ENCODE measurements at places on chromosomes 11 and 22.
A peak's percentile ranks its signal among the peaks of the same experiment; 100 is the strongest.

- DNase-seq, result no peak
Observed at GRCh38 chr11:45817191-45817590, 12.2 kb downstream of the SLC35C1 start.

DNA sequence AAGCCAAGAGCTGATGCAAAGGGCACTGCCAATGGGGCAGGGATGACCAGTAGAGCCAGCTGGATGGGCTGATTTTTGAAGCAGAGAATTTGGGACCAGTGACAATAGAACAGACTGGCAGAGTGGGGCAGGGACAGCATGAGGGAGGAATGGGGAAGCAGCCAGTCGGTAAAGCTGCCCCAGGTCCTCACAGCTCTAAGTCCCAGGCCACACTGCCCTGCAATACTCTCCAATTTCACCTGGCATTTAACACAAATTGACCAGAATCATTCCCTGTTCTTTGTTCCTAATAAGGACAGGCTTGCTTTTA, 186.9 kb downstream of the CTTN start:
- DNase-seq, result no peak

DNA sequence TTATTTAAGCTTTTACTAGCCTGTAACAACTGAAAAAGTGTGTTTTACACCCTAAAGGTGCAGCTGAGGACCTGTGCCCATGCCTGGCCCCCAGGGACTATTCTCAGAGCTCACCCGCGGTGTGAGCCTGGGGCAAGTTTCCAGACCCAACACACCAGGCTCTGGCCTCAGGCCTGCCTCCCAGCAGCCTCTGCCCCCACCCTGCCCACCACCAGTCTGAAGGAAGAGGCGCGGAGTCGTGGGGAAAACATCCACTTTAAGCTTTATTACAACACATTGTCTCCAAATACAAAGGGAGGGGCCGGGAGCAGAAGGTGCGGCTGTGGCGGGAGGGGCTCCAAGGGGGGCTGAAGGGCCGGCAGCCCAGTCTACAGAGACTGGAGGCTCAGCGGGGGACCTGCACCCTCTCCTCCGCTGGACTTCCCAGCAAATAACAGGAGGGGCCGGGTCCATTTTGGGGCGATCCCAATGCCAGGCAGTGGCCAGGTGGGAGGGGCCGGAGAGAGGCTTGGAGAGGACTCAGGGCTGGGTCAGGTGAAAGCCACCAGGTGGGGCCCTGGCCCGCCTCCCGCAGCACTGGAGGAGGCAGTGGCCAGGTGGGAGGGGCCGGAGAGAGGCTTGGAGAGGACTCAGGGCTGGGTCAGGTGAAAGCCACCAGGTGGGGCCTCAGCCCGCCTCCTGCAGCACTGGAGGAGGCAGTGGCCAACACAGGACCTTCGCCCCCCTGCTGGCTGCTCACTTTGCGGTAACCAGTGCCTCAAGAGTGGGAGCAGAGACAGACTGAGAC, 18.1 kb downstream of the DUSP8 start:
- no peak for DNase-seq

- peak; percentile 80 for DNase-seq
Observed at GRCh38 chr22:28600546-28601143, 79.0 kb downstream of the TTC28 start.

DNA sequence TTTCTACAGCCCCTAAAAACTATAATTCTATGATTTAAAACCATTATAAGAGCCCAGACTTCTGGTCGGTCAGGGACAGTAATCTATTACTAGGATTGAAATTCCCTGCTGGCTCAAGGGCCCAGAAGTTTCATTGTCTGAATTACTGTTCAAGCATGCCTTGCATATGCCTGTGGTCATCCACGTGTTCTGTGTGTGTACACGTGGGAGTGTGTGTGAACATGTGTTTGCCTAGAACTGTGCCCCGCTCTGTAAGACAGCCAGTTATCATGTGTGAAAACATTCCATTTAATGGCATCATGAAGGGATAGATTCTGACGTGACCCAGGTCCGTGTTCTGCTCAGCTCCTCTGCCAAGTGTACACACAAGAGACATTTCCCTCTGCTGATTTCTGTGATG, 189.3 kb upstream of the NECTIN1 start:
- DNase-seq, result no peak

- DNase-seq, result peak; percentile 38
Observed at GRCh38 chr11:57167125-57167846, 14.5 kb upstream of the LRRC55 start.

DNA sequence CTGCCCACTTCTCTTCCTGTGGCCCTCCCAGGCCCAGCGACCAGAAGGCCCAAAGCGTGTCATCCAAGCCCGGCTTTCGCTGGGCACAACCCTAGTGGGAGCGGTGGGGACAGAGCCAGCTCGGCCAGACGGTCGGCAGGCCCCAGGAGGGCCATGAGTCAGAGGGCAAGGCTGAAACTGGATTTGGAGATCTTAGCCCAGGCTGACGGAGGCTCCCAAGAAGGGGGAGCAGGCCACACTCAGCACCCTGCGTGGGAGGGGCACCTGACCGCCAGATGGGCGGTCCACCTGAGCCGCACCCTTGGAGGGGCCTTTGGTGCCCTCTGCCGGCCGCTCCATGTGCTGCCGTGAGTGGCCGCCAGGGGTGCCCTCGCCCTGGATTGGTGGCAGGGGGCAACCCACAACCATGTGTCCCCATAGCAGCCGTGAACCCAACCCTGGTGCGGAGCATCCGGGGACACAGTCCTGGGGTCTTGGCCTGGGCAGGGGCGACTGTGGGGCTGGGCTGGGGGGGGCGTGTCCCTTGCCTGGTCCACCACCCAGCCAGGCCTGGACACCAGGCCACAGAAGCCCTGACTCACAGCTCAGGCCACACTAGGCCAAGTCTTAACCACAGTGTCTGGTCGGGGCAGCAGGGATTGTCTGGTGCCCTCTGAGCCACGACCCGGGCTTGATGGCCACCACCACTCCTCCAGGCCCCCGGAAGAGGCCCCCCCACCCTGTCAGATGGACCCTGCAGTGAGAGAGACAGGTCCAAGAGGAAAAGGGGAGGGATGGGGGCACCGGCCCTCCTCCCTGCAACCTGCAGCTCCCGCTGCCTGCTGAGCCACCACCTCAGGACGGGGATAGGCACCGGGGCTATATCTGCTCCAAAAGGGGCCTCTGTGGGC, 19.2 kb upstream of the TALDO1 start:
- DNase-seq, result peak; percentile 74

GRCh38 chr11:89181111-89181510, 3.4 kb downstream of the TYR start:
- DNase-seq, result no peak

- peak; percentile 76 for DNase-seq
Observed at GRCh38 chr11:118956094-118956846, at the start of gene UPK2. Gene UPK2, plus strand, starts transcription at chr11:118956298. Its CDS starts 53 bp downstream, at chr11:118956351.

- DNase-seq, result no peak
Observed at GRCh38 chr11:64793271-64794160, 9.5 kb downstream of the MAP4K2 start.

- no peak for DNase-seq
Observed at GRCh38 chr11:32447252-32447651, 11.9 kb upstream of the WT1 start.

DNA sequence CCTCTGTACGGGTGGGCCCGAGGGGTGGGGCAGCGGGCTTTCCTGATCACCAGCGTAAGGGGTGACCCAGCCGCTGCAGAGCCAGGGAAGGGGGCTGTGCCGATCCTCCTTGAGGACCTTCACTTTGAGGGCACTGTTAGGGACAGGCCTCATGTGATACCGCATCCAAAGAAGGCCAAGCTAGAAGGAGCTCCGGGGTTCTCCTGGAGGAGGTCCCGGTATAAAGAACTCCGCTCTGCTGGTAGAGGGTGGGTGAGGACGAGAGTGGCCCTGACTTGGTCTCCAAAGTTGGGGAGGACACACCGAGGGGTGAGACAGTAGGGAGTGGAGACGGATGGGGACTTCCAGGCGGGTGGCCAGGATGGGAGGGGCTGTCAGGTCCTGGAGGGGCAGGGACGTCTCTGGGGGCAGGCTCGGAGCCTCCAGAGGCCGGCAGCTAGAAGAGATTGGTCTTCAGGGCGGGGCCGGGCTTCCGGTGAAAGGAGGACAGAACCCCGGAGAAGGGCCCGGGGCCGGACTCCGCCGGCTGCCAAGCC, 4.6 kb downstream of the PHOX2A start:
- no peak for DNase-seq

- DNase-seq, result peak; percentile 61
Observed at GRCh38 chr11:59755701-59756557, 753 bp downstream of the STX3 start.

- DNase-seq, result no peak
Observed at GRCh38 chr22:43275545-43276317, 67.4 kb downstream of the SCUBE1 start.

- no peak for DNase-seq
Observed at GRCh38 chr11:65553301-65554001, 4.7 kb downstream of the LTBP3 start.

DNA sequence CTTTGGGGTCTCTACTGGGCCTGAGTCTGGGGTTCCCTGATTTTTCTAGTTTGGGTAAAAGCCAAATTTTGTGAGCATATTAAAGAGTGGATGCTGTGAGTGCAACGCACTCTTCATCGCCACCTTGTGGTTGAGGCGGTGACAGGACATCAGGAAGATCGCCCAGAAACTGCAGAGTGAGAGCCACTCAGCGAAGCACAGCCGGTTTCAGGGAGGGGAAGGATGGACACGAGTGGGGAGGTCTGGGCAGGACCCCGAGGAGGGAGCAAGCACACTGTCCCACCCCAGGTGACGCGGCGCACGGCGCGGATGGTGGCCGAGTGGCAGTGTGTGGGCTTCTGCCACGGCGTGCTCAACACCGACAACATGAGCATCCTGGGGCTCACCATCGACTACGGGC, 9.1 kb downstream of the SELENOO start:
- peak; percentile 56 for DNase-seq

DNA sequence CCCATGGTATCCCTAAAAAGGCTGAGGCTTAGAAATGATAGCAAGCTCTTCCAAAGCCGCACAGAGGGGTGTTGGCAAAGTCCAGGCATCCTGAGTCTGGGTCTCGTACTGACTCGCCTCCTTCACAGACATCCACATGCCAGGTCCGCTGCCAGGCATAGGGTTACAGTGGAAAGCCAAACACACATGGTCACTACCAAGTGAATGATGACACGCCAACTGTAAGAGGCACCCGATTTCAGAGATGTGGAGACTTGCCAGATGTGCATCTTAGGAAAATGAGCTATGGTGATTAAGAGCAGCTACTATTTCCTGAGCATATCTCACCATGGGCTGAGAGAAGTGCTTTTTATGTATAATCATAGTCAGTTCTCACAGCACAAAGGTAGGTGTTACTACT, 314.9 kb downstream of the MIAT start:
- DNase-seq, result no peak

- no peak for DNase-seq
Observed at GRCh38 chr11:79393362-79394043, 47.3 kb downstream of the TENM4 start.

DNA sequence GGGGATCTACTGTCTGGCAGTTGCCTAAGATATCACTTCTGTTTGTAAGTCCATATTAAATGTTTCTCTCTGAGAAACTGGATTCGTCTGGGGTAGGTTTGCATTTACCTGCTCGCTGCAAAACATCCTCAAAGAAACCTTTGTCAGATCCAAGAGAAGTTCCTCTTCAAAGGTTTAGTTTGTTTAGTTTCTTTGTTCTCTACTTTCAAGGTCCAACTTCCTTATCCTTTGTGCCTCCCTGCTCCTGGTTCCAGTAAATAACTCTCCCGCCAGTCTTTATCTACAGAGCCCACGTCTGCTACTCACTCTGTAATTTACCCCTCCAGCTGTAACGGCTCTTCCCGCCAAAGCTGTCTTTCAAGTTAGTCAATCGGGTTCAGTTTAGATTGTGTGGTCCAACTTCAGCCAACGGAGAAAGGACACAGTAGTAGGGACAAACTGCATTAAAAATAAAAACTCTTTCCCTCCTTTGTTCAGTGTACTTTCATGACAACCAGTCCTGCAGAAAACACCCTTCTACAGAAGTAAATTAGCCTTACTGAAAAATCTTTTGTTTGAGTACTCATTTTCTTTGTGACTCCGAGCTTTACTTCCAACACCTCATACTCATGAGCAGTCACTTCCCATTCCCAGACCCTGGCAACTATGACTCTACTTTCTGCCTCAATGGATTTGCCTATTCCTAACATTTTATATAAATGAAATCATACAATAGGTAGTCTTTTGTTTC, 41.0 kb downstream of the TMPRSS5 start:
- DNase-seq, result no peak

GRCh38 chr11:27310182-27310581, 52.8 kb downstream of the CCDC34 start:
- DNase-seq, result no peak

DNA sequence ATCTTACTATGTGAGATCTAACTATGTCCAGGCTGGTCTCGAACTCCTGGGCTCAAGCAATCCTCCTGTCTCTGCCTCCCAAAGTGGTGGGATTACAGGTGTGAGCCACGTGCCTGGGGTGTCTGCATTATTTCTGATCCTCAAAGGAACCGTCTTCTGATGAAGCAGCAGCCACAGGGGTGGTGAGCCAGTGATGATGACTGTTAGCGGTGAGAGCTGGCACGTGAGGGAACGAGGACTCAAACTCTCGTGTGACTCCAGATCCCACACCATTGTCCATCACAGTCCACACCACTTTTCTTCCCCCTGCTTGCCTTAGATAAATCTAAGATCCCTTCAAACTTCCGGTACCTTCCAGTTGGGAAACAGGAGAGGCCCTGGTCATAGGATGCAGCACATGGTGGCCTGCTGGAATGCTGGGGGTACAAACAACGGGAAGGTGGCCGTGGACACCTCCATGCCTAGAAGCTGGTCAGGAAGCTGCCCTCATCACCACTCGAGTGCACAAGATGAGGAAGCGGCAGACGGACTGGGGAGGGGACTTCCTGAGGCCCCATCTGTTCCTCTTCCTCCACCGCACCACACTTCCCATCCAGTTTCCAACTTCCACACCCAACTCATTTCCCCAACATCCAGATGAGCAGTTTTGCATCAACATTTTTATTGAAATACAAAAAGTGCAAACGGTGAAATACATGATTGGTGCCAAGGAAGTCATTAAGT, 23.8 kb downstream of the ARHGAP1 start:
- DNase-seq, result no peak

DNA sequence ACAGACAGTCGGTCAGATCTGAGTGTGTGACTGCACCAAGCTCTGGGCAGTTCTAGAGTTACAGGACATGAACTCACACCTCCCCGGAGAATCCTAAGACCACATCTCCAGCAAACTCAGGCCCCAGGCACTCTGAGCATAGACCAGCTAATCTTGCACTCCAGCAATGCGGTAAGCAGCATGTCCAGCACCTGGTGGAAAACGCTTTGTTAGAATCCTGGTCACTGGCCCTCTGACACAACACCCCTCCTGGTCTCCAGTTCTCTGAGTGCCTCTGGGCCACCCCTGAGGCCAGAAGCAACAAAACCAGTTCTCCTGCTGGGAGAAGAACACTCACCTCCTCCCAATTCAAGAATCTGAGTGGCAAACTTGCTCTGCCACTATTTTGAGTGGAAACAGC, 82.7 kb upstream of the TMEM45B start:
- DNase-seq, result no peak

DNA sequence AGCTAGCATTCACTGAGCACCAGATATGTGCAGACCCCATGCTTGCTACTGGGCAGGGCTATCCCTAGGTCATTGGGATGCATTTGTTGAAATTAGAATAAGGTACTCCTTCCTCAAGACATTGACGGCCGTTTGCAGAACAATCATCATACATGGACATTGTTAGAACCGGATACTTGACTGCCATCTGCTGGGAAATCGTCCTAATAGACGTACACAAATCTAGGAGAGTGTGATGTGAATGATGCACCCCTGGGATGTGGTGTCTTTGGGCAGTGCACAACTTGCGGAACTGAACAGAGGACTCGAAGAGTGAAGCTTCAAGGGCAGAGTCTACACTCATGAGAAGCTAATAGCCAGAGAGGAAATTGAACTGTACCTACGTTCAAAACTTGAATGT, 35.9 kb downstream of the MYO18B start:
- peak; percentile 38 for DNase-seq
